ENCODE measurements at places on chromosomes 1 and 21.

DNA sequence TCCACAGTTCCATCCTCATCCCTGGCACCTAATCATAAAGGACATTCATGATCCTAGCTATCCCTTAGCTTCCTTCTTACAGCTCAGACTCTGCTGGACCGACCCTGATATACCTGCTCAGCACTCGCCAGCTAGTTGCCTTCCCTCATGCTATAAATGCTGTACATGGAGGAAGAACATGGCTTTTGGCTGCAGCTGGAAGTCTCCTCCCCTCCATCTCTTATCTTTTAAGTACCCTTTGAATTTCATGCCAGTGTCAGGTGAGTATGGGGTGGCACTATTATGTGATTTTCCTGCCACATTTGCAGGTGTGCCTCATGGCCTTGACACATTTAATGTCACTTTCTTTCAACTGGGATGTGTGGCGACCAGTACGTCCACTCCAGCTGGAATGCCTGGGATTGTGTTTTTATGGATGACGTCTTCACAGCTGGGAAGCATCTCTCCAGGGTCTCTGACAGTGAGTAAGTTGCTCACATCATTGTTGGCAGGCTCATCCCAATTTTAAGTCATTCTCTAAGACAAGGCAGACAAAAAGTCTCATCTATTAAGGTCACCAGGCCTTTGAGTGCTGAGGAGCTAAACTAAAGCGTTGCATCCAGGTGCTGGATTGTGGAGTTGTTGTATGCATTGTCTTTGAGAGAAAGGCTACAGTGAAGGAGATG, 43.4 kb downstream of the RUNX1 start:
- peak; percentile 57 for DNase-seq

DNA sequence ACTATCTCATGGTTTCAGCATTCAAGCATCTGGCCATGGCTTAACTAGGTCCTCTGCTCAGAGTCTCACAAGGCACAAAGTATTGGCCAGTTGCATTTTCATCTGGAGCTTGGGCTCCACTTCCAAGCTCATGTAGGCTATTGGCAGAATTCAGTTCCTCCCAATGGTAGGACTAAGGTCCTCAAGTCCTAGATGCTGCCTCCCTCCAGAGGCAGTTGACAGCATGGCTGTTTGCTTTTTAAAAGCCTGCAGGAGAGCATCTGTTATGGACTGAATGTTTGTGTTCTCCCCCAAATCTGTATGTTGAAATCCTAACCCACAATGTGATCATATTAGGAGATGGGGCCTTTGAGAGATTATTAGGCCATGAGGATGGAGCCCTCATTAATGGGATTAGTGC, 38.0 kb upstream of the HLX start:
- DNase-seq: no peak

DNA sequence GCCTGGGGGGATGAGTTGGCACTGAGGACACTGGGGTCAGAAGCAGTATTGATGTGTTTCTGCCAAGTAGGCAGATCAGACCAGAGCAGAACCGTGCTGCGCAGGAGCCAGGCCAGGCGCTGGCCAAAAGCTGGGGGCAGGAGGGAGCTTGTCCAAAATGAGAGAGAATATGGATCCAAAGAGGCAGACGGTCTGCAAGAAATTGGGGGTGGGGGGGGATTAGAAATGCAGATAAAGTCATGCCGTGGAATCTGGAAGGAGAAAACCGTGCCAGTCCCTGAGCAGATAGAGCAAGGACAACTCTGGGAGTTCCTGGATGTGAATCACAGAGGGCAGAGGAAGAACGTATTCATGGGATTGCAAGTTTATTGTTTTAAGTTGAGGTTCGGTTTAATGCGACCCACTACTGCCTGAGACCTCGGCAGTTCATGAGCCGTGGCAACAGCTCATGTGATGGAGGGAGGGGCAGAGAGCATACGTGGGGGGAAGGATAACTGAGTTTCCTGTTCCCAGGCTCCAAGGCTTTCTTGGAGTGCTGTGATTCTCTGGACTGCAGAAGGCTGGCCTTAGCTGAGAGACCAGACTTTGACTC, 224.0 kb downstream of the FGGY start:
- DNase-seq: peak; percentile 56

DNA sequence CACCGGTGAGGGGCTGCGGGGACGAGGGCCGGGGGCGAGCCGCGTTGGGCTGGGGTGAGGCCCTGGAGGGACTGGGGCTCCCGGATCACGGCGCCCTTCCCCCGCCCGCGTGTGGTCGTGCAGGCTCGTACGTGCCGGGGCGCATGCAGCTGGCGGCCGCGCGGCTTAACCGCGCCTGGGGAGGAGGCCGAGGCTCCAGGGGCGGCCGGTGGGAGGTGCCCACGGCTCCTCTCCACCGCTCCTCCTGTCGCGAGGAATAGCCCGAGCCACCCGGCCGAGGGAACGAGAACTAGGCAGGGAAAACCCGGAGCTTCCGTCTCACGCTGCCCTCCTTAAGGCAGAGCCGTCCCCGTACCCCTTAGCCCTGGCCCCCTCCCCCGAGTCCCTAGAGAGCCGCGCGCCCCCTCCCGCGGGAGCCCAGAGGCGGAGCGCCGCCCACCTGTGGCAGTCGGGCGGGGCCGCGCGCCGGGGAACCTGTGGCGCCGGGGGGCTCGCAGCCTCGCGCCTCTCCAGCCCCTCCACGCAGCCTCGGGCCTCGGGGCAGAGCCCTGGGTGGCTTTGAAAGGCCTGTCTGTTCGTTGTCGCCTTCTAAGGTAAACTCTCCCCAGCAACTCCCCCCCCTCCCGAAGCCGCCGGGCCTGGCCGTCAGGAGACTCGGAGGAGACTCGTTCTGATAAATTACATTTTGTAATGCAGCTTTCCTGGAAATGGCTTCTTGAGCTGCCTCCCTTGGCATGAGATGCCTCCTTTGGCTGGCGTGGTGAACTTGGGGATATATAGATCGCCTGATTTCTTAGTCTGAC, 746 bp downstream of the AK4 start:
- DNase-seq: peak; percentile 43

- DNase-seq: no peak
Observed at GRCh38 chr1:29695803-29696202, 459.5 kb downstream of the PTPRU start.

DNA sequence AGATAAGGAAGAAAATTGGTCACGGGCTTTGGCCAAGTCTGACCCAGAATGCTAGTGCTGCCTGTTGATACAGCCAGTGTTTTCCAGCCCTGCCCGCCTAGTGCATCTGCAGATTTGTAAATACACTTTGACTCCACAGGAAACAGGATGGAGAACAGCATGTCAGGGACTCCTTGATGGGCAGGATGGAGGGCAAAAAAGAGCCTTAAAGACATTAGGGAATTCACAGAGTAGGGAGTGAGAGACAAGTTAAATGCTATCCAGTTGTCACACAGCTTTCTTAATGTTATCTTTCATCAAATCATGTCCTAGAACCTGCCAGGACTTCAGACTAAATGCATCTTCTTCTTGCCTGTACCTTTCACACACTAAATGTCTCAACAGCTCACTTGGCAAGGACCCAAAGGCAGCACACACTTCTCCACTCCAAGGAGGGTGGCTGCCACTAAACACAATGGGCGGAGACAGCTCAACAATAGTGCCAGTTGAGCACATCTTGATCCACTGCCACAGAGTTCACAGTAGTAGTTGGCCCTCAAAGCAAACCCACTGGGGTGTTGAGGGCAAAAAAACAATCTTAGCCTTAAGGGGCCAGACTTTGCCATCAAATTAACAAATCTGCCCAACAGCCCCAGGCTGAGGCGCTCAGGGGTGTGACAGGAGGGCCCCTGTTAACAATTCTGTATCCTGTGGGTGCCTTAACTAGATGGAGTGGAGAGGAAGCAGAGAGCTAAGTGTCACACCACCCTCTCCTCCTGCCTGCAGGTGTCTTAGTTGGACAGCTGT, 2.7 kb downstream of the HIVEP3 start:
- no peak for DNase-seq

DNA sequence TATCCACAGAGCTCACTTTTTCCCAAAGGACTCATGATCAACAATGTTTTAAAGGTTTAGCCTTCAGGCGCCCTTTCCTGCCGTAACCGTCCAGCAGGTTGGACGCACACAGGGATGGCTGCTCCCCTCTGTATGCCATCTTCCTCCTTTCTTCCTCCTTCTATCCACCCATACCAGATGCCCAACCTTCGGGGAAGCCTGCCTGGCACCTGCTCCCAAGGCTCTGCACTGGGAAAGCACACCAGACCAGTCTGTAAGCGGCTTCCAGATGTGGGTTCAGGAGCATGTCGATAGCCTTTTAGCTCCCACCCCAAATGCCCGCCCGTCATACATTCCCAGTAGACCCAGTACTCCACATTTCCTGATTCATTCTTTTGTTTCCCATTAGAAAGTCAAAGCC, 52.9 kb downstream of the STUM start:
- no peak for DNase-seq

DNA sequence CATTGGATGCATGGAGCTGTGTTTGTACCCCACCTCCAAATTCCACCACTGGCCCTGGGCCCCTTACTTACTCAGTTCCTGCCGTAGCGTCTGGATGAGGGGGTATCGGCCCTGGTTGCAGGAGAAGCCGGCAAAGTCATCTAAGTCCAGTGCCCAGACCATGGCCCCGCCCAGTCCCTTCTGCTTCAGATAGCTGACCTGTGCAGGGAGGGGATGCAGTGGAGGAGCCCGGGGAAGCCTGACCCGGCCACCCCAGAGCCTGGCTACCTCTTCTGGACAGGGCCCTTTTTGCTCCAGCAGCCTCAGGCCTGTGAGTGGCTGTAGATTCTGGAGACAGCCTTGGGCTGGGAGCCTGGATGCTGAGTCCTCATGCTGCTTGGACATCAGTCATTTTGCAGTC, 11.8 kb downstream of the CHIT1 start:
- no peak for DNase-seq

- DNase-seq: peak; percentile 59
Observed at GRCh38 chr1:94729267-94729666, 90.9 kb upstream of the SLC44A3 start.

DNA sequence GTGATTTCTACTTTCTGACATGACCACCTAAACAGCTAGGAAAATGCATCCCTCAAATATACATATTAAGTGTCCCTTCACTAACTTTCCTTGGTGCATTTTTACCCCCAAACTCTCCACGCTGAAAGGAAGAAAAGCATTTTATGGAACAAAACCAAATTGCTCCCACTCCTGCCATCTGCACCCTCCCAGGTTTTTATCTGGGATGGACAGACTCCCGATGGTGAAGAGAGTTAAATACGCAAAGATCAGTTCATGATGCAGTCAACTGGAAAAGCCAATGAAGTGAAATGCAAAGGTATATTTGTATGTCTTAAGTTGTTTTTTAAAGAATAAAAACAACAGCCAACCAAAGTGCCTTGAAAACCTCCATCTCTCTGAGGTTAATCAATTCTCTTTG, 2.7 kb downstream of the DSTYK start:
- no peak for DNase-seq

GRCh38 chr1:205961405-205961804, 18.1 kb upstream of the SLC26A9 start:
- peak; percentile 35 for DNase-seq

DNA sequence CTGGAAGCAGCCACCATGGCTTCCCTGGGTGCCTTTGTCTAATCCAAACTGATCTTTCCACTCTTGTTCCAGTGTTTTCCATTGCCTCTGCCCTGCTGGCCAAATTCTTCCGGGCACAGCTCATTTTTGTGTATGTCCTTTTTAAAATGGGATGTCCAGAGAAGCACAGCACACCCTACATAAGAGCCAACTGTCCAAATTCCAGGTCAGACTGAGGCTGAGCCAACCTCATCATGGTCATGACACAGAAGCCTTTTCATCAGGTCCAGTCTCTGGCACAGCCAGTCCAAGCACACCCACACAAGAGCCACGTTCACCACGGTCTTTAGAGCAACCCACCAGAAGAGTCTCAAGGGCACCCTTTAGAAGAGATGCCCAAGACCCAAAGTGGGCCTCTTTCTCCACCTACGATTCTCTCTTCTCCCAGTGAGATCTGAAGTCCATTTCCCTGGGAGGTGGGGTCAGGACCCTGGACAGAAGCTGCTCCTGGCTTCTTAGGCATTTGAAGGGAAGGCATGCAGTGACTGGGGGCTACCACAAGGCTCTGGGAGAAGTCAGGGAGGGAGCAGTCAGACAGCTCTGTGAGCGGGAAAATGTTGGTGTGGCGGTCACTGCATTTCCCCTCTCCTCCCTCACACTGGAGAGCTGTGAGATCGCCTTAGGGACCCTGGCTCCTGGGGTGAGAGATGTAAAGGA, 53.2 kb downstream of the SYT2 start:
- no peak for DNase-seq

DNA sequence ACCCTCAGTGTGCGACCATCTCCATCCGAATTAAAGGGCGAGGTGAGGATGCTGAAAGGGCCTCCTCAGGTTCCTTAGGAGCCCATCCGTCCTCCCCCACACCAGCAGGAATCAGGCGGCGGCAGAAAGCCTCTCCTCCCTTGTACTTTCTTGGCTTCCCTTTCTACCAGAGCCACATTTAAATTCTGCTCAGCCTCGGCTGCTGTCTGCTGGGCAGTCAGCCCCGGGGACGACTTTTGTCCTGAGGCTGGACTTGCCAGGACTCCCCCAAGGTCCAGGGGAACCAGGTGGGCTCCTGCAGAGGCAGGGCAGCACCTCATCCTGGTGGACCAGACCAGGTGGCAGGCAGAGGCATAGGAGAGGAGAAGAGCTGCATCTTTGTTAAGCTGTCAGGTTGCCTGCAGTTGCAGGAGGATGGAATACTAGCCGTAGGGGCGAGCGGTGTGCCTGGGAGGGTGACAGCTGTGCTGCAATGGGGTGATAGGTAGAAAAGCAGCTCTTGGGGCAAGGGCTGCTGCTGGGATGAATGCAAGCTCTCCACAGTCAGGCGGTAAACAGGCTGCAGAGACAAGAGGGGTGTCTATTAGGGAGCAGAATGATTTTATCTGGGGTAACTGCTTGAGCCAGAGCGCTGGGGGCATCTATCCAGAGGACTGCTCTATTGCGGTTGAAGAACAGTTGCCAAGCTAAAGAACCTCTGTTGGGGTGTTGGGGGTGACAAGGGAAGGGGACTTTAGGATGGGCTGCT, 46.2 kb upstream of the WASF2 start:
- DNase-seq: no peak

DNA sequence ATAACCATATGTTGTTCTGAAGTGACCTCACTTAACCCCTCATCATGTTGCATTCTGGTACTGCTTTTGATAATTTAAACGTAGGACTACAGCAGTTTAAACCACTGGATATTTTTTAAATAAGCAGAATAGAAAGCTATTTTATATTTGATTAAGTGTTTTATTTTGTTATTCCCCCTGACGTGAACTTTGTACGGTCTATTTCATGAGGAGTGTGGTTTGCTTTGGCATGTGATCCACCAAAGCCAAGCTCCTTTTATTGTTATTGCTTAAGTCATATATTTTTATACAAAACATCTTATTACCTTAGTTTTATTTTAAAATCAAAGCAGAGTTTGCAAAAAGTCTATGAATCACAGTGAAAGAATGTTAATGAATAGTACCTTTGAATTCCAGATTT, 101.4 kb upstream of the L1TD1 start:
- no peak for DNase-seq

GRCh38 chr21:42568866-42569731, 55.4 kb downstream of the SLC37A1 start:
- no peak for DNase-seq

GRCh38 chr21:14241297-14241696, 25.3 kb downstream of the RBM11 start:
- no peak for DNase-seq

GRCh38 chr1:244271691-244272308, 179.9 kb downstream of the ADSS2 start:
- DNase-seq: no peak
